Tongue (tissue), 3 donors: ENCODE measurements at places on chromosomes 5 and 9.

DNA sequence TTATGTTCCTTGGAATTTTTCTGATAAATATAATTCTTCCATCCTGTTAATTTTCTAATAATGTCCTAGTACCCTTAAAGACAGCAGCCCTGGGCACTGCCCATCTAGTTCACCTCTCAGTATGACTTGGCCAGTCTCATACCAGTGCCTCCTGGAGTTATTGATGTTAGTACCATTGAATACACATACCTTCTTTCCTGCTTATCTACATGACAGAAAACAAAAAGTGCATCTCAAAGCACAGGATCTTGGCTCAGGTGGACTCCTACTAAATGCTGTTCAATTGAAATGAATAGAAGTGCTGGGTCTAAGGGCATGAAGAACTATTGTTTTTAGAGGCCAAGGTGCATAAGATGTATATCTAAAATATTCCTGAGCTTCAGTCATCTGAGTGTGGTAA lies 669.7 kb downstream of the NR2F1-AS1 start:
- DNase-seq = no peak

- DNase-seq = no peak
Measured at GRCh38 chr9:82922686-82923085, 140.3 kb downstream of the RASEF start.

GRCh38 chr9:38682713-38683112 lies 37.2 kb downstream of the FAM240B start:
- no peak for DNase-seq

DNA sequence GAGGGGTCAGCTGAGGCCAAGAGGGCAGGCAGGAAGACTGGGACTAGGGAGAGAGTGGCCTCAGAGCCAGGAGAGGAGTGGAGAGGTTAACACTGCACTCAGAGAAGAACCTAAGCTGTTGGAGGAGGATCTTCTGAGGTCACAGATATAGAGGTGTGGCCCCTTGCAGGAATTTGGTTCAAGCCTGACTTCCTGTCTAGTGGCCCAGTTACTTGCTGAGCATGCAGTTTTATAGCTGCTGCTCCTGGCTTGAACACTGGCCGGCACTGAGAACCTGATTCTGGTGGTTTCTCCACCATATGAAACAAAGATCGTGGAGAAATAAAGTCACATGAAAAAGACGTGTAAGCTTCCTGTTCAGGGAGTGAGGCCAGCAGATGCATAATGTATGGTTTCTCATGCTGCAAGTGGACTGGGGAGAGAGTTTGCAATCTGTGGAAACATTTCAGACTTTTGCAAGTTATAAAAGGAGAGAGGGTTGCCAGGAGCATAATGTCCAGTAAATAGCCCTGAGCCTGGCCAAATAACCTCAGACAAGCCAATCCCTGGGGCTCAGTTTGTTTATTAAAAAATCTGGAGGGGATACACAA lies 82.6 kb downstream of the GALNT10 start:
- DNase-seq = peak; percentile 50

DNA sequence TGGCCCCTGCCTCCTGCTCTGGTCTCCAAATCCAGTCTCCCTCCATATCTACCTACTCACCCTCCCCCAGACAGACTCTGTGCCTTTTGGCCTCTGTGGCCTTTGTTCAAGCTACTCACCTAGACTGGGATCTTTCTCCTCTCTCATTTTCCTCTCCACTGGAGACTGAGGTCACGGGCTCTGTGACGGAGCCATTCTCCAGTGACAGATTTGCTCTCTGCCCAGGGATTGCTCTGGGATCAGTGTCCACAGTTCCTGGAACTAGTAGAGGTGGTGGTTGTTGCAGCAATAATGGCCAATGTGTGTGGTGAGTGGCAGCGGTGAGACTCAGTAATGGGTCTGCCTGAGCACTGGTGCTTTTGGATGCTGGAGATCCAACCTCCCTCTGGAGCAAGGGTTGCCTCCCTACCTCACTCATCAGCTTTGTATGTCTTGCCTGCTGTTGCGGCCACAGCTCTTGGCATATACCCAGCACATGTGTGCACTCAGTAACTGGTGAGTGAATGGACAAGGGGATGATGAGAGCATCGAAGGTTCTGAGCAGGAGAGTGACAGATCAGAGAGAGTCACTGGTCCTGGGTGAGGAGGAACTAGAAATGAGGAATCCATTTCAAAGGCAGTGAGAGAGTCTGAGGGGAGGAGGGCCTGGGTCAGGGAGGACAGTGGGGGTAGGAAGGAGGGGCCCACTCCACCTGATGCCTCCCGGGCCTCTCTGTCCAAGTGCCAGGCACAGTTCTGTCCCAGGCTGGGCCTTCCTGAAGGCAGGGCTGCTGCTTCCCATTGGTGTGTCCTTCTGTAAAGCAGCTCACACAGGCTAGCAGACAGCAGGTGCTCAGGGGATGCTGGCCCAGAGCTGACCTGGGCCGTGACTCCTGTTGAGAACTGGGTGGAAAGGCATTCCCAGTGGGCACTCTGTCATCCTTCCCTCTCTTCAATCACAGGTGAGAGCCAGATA lies 96.5 kb upstream of the PITX1 start:
- DNase-seq = no peak

- no peak for DNase-seq
Measured at GRCh38 chr5:163245584-163245983, 191.8 kb upstream of the CCNG1 start.

GRCh38 chr5:109836280-109836679 lies 146.6 kb downstream of the MAN2A1 start:
- no peak for DNase-seq

DNA sequence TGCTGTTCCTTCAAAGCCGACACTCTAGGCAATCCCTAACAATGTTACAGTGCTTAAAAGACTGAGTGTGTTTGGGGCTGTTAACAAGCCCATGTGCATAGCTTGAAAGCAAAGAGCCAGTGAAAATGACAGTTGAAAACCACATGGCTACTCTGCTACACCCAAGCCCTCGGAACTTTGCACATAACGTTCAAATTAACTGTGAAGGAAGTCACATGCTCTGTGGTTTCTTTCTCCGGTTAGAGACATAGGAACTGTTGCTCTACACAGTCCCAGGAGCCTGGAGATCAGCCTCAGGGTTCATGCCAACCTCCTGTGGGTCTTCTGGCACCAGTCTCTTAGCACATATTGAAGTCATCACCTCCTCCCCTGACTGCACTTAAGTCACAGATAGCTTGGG lies 51.1 kb downstream of the C9orf152 start:
- DNase-seq = peak; percentile 44

- peak; percentile 73 for DNase-seq
Measured at GRCh38 chr9:86730163-86730928, 217.0 kb downstream of the GAS1 start.

DNA sequence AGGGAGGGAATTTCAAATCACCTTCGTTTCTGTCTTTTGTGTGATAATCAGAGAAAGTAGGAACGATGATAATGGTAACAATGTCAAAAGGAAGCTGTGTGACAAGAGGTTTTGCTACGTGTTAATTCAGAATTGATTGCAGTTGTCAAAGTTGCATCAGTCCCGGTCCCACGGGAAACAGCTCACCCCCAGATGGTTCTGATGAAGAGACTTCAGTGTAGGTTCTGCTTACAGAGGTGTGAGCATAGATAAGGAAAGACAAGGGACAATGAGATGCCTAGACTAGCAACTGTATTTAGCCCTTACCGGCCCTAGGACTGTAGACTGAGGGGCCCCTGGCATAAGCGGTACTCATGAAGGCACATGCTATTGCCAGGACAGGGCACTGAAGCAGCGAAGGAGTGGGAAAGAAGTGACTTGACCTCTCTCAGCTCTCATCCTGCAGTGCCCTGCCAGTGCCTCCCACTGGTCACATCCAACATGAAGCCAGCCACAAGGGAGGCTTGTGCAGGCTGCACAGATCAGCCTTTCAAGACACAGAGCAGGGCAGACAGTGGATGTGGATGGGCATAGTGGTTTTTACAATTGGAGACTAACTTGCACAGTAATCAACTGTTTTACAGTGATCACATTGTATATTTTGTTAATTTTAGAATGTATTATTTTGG lies 21.1 kb downstream of the PDE8B start:
- no peak for DNase-seq

DNA sequence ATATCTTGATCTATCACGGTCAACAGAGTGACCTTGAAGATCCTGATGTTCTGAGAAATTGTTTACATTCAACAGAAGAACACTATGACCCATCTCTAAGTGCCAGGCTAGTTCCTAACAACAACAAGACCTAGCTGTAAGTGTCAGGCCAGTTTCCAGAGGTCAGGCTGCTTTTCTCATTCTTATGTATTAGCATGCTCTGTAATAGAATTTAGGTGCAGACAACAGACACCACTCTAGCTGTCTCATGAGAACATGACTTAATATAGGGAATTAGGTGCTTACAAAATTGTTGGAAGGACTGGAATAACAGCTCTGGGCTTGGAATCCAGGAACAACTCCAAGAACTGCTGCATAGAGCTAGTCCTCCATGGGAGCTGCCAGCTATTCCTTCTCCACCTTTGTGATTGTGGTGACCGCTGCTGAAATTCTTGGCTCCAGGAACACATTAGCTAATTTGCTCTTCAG lies 138.7 kb downstream of the SNX18 start:
- no peak for DNase-seq

DNA sequence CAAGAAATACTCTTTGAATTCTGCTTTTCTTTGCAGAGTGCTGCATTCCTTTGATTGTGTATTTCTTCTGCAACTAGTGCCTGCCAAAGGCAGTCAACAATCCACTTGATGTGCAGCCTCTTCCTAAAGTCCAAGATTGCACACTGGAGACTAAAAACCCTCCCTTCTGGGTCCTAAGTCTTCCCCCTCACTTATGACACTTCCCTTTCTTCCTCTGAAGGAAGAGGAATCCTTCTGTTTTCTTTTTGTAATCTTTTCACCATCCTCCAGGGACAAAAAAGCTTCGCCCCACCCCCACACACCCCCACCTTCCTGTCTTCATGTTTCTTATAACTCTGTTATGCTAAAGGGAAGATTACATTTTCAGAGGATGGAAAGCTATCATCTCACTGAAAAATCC lies 39.9 kb downstream of the WDR36 start:
- no peak for DNase-seq

GRCh38 chr5:150523472-150524350 lies 15.8 kb downstream of the NDST1 start:
- DNase-seq = peak; percentile 72

GRCh38 chr9:3751125-3751758 lies 225.4 kb upstream of the RFX3 start:
- no peak for DNase-seq

DNA sequence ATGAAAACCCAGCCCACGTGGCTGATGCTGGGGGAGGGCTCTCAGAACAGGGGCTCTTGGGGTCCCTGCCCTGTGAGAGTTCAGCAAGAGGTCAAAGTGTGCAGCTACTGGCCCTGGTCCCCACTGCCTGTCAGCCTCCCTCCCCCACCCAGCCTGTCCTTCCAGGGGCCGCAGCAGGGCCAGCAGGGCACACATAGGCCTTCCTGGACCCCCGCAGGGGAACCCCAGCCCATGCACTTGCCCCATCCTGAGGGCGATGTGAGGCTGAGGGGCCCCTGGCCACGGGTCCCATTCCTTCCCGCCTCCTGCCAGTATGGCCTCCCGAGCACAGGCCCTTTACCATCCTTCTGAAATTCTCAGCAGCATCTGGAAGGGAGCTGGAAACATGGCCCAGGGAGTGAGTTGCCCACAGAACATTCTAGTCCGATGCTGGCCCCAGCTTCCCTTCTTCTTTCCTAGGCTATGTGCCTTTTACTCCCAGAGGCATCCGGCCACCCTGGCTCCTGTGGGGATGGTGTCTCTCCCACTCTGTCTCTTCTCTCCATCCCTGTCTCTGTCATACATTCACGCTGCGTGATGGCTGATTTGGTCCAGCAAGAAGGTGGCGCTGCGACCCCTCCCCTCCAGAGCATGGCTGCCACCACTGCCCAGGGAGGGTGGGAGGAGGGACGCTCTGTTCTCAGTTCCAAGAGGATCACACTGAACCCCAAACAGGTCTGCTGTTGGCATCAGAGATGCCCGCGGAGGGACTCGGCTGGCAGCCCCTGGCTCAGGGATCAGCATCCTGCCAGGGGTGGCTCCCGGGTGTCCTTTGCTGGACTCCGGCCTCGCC lies 19.6 kb downstream of the MRPL36 start:
- DNase-seq = no peak

- DNase-seq = peak; percentile 86
Measured at GRCh38 chr9:87567001-87567400, 69.3 kb downstream of the DAPK1 start.

- no peak for DNase-seq
Measured at GRCh38 chr5:79846198-79846521, 144.9 kb downstream of the MTX3 start.
